ENCODE measurements at places on chromosomes 3 and 15.

DNA sequence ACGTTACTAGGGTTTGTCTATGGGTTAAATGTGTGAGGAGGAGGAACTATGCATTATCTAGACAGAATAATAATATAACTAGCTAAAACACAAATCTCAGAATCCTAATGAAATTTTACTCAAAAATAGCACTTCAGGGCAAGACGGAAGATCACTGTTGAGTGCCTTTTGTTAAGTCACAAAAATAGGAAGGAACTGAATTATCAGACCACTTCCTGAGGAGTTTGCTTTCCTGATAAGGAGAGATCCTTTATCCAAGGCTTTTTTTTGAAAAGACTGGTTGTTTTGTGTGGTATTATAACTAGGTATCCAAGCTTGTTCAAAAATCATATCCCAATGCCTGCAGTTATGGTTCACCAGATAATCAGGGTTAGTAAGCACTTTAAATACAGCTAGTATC lies 34.6 kb downstream of the NR2E3 start:
- no peak for DNase-seq

DNA sequence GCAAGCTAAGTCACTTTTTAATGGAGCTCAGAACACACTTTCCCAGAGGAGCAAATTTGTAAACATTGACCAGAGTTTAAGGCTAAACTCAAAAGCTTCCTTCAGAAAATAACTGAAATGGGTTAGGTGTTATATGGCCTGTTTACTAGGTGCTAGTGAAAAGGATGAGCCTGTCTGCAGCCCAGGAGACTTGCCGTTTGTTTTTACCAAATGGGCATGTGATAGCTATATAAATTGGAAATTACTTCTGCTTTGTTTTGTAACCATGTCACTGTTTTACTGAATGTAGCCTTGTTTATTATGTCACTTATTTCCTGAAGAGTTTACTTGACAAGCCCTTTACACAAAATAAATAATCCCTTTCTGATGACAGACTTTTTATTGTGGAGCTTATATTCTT lies 109.4 kb upstream of the THSD4 start:
- DNase-seq, result no peak

GRCh38 chr15:39887211-39887610 lies 32.9 kb downstream of the GPR176 start:
- DNase-seq, result no peak

GRCh38 chr3:78481050-78481449 lies 1286.7 kb downstream of the ROBO1 start:
- DNase-seq, result no peak

DNA sequence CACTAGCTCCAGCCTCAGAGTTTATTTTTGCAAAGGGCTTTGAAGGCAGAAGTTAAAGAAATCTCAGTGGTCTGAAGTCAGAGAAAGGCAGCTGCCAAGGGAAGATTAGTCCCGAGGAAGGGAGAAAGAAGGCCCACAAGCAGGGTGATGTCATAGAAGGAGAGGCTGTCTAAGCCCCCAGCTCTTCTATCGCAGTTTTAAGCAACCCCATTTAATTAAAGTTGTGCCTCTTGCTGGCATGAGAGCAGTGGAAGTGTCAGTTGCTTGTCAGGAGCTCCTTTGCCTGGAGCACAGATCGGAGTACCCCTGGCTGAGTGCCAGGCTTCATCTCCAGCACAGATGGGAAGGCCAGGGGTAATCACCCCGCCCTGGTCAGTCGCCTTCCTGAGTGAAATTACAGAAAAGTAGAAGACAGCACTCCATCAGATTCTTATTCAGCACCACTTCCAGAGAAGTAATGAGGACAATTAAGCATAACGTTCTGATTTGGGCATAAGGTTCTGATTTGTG lies 530.7 kb downstream of the EPHB1 start:
- no peak for DNase-seq
